ENCODE measurements at places on chromosomes 11 and 22.
A peak's percentile ranks its signal among the peaks of the same experiment; 100 is the strongest.

GRCh38 chr11:31240340-31240904, 129.1 kb downstream of the DCDC1 start:
- DNase-seq = no peak

DNA sequence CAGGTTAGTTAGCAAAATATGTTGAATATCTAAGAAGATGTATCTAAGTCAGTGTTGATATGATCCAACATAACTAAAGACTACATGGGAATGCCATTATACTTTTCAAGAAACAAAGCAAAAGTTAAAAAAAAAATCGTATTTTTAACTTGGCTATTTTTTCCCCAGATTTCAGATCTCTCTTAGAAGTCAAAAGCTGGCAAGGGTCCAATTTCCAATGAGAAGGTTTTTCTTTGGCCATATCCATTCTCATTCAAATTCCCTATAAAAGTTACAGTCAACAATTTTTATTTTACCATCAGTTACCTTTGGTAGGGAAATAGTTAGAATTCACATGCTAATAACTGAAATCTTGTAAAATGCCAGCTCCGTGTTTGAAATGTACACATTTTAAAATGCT, 70.5 kb upstream of the FAT3 start:
- no peak for DNase-seq

GRCh38 chr22:28817919-28818859, 17.8 kb upstream of the XBP1 start:
- no peak for DNase-seq

DNA sequence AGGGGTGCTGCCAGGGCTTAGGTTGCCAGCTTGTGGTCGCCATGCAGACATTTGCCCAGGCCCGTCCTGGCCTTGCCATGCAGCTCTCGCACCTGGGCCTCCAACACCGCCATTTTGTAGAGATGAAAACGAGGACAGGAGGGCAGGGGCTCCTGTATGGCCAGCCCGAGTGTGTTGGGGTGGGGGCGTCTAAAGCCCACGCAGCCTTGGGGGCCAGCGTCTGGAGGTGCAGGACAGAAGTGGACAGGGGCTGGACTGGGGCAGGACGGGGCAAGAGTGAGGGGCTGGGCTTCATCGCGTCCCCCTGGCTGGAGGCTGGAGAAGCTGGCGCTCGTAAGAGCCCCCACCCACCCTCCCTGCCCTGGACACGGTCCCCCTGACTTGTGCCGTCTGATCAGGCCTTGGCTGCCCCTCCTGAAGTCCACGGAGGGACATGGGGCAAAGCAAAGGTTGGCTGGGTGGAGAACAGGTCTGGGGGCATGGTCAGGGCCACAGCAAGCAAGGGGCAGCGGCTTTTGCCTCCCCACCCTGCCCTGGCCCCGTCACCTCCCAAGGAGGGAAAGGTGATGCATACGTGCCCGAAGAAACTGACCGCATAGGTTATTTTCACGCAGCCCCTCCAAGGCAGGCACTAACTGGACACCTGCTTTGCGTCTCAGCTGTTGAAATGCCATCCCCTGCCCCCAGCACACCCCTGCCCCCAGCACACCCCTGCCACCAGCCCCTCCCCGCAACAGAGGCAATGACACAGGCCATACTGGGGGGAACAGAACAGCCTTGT, 815 bp downstream of the TNNT3 start:
- DNase-seq = no peak

GRCh38 chr11:123364080-123364479, 66.0 kb upstream of the GRAMD1B start:
- no peak for DNase-seq

GRCh38 chr11:45805305-45806071, 539 bp downstream of the SLC35C1 start:
- no peak for DNase-seq

GRCh38 chr22:20248461-20248978, 19.6 kb downstream of the RTN4R start:
- DNase-seq = no peak

DNA sequence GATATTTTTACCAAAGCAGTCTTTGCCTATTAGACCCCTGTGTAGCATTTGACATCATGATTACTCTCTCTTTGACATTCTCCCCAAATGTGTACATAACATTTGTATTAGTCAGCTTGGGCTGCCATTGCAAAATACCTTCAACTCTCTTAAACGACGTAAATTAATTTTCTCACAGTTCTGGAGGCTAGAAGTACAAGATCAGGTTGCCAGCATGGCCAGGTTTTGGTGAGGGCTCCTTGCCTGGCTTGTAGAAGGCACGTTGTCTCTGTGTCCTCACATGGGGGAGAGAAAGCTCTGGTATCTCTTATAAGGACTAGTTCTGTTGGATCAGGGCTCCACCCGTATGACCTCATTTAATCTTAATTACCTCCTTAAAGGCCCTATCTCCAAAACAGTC, 12.3 kb upstream of the DLAT start:
- no peak for DNase-seq

- no peak for DNase-seq
These were observed 100.9 kb upstream of the LDLRAD3 start for GRCh38 chr11:35842958-35843357.

GRCh38 chr22:36136475-36136874, 24.1 kb downstream of the APOL3 start:
- DNase-seq = no peak

DNA sequence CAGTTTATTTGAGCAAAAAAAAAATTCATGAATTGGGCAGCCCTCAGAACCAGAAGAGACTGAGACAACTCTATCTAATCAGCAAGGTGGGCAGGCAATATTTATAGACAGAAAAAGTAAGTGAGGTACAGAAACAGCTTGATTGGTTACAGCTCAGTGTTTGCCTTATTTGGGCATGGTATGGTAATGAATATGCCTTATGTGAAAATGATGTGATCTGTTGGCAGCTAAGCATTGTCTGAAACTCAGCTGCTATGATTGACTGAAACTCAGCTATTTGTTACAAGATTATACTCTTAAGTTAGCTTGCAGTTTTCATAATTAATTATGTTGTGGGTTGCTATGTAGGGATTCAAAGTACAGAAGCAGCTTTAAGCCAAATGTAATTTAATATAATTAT, 127.6 kb downstream of the CNTN5 start:
- DNase-seq = no peak

DNA sequence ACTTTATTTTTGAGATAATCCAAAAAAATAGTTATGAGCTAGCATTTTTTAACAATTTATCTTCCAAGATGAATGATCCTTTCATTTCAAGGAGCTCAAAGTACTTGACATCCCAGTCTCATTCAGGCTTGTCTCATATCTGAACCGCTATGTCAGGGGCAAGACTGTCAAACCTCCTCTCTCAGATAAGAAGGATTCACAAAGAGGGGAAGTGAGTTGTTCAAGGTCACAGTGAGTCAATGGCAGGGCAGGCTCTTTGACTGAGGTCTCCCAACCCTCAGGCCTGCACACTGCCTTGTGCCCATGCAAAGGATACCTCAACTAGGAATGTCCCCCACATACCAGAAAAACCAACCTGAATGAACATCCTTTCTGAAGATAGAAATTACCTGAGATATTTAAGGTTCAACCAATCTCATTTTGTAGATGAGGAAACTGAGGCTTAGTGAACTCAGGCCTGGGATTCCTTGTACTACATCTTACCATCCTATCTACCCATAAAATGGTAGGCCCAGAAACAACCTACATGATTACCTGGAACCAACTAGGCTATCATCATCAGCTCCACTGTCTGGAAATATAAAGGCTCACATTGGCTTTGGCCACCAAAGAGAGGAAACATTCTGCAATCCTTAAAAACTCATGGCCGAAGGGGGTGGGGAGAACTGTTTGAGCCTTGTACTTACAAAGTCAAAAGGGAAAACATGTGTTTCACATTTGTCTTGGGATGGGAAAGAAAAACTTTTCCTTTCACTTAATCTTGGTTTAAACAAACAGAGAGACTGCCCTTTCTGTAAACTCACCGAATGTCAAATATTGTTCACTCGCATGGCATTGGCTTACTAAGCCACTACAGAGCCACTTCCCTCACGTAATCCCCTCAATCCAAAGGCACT, 51.1 kb downstream of the LIF start:
- DNase-seq = no peak

DNA sequence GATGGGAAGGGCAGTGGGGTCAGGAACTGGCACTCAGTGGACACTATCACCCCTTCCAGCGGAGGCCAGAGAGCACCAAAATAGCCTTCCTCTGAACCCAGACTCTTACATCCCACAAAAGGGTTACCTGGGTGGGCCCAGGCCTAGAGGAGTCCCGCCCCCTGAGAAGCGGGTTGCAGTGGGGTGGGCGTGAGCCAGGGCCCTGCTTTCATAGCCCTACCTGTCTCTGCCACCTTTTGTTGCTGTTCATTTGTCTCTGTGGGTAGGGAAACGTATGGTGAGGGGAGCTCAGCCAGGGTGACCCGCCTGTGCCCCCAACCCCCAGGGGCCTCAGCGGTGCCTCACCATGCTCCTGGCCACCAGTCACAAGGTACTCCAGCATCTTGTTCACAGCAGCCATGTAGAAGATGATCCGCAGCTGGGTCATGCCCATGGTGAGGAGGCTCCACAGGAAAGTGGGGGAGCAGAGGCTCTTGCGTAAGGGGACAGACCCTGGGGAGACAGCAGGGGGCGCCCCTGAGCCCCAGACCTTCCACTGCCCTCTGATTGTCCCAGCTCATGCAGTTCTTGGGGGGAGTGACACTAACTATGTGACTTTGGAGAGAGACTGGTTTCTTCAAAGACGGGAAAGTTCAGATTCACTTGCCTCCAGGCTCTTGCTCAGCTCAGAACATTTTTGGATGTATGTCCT, 24.0 kb downstream of the SLC43A1 start:
- peak; percentile 26 for DNase-seq

DNA sequence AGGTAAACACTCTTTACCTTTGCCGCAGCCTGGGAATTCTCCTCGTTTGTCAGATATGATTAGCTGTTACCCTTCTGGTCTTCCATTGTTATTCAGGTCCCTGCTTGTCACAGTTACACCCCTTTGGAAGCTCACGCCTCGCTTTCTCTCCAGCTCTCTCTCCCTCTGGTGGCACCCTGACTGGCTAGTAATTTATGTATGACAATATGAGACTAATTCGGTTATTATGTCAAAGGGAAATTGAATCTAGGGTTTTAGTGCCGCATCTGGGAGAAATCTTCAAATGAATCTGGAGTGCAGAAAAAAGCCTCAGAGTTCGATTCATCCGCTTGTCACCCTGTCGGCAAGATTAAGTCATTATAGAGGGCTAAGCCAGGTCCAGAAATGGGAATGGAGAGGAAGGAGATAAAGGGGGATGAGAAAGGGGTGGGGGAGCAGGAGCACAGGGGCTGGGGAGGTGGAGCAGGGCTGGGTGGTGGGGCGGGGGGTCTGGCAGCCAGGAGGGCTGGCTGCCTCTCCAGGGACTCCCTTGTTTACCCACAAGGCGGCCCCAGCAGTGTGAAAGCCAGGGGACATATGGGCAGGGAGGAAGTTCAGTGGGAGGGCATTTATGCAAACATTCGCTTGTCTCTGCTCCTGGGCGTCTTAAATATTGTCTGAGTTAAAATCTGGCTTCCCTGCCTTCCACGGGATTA, 179.0 kb upstream of the NECTIN1 start:
- DNase-seq = no peak
